ENCODE measurements at places on chromosomes 7 and 10.

DNA sequence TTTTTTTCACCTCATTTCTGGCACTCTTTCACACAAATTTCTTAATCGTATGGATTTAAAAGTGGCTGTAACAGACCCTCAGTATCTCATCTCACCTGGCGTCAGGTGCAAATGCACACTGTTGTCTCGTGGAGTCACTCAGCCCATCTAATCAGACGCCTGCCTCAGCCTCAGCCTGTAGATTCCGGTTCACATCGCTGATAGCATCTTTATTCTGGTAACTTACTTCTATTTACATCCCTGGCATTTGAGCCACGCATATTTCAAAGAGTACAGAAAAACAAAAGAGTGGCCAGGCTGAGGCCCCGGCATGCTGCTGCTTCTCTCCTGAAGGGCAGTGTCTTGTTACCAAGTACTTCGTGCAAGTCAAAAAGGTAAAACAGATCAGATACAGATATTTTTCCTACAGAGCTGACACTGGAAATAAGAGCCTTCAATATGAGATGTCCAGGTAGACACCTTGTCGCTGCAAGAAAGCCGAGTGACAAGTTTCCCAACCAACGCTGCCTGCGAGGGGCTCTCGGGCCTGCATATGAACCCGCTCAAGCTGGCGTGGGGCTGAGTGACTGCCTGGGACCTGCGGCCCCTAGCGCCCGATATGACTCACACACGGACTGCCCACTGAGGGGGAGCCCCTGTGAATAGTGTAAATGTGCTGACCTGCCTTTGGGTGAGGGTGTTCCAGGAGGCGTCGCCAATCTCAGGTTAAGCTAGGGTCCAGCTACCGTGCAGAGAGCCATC lies 4.3 kb downstream of the VIPR2 start:
- no peak for DNase-seq

GRCh38 chr7:71766016-71766415 lies 634.1 kb downstream of the GALNT17 start:
- DNase-seq = no peak

GRCh38 chr7:49821181-49821580 lies 47.7 kb downstream of the VWC2 start:
- DNase-seq = no peak

GRCh38 chr7:134997214-134997885 lies 11.0 kb downstream of the AGBL3 start:
- DNase-seq = no peak

DNA sequence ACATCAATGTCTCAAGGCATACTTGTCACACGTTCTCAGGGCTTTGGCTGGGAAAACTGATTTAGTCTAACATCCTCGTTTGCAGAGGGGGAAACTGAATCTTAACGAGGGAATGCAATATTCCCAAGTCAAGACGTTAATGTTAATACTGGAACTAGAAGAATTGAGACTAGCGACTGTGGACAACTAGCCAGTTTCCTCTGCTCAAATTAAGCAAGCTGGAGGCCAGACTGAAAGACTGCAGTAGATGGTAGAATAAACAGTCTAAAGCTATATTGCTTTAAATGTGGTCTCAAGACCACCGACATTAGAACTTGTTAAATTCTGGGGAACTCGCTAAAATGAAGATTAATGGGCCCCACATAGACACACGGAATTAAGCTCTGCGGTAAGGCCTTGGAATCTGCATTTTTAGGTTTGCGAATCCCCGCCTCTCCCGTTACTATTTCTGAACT lies 639 bp upstream of the TFAM start:
- peak; percentile 27 for DNase-seq

GRCh38 chr10:80468002-80468401 lies 13.9 kb downstream of the TSPAN14 start:
- peak; percentile 90 for DNase-seq

- no peak for DNase-seq
These were observed 78.1 kb upstream of the PHYHIPL start for GRCh38 chr10:59098387-59098786.

DNA sequence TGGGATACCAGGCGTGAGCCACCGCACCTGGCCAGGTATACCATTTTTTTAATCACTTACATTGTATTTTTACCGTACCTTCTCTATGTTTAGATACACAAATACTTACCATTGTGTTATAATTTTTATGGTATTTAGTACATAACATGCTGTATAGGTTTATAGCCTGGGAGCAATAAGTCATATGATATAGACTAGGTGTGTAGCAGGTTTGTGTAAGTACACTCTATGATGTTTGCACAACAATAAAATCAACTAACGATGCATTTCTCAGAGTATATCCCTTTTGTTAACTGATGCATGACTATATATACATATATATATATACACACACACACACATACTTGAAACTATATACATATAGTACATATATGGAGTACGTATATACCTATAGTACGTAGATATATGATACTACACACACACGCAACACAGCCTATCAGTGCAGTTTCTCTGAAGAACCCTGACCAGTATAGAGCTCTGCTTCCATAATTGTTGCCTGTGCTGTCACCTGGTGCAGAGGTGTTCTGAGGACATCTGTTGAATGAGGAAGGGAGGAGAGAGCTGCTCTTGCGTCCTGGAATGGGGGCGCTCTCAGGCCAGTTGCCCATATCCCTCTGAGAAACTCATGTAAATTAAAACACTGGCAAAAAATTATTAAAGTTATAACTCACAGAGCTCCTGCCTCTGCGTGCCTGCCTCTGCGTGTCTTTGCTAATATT lies 315.3 kb downstream of the FGFR2 start:
- DNase-seq = no peak

DNA sequence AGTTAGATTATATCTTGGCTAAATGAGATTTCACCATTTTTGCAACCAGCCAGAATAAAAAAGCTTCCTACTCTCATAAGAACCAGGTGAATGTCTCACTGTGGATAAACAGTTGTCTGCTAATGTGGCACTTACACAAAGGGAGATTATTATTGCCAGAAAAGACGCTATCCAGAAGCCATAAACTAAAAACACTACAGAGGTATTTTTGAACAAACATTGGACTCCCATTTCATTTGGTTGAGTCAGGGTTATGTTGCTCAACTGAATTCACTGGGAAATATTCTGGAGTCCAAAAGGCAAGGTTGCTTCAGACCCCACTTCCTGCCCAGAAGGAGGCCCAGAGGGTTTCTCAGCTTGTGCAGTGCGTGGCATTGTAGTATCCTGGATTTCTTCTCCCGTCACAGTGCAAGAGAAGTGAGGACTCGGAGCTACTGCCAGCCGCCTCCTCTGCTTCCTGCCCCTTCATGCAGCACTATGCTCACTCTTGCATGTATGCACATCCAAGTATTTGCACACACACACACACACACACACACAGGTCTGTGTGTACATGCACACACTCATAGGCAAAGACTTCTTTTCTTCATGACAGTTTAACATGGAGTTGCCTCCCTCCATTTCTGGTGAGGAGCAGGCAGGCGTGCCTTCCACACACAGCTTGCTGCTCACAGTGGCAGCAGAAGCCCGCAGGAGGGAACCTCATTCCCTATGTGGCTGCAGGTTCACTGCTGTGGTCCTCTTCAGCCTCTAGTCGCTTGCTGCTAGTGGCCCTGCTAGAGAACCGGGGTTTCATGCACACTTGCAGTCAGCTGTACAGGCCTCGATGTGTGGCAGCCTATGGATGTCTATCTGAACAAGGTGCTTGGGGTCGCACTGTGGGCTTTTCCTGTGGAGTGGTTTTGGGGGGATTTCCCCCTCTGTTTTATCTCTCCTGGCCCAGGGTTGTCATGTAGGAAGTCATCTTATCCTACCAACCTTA lies 10.1 kb downstream of the DENND10 start:
- DNase-seq = no peak

GRCh38 chr7:133570321-133570720 lies 317.4 kb downstream of the EXOC4 start:
- DNase-seq = no peak

Measured in Ammon's horn (tissue), 1 donor.